ENCODE measurements at places on chromosomes 5 and 9. TPM values are rescaled to one million over a fixed set of nuclear protein-coding genes. Genes with fewer than 3 reads are reported as not detected.

DNA sequence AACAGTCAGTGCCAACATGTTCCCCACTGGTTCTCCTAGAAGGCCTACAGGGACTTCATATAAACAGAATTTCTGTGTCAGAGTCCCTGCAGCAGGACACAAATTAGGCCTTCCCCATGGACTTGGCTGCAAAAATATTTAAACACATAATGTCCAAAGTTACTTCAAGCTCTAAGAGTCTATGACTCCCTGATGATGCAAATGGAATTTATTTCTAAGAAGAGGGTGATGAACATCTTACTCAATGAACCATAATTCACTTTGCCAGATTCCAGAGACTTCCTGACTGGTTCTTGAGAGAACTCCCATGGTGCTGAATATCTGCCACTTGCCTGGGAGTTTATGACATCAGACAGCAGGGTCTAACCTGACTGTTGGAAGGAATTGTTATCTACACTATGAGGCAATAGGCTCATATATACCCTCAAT is 32.7 kb upstream of the ADRA1B start:
- no peak for DNase-seq

Gene TBC1D2
- total RNA-seq, result 7.4 TPM

DNA sequence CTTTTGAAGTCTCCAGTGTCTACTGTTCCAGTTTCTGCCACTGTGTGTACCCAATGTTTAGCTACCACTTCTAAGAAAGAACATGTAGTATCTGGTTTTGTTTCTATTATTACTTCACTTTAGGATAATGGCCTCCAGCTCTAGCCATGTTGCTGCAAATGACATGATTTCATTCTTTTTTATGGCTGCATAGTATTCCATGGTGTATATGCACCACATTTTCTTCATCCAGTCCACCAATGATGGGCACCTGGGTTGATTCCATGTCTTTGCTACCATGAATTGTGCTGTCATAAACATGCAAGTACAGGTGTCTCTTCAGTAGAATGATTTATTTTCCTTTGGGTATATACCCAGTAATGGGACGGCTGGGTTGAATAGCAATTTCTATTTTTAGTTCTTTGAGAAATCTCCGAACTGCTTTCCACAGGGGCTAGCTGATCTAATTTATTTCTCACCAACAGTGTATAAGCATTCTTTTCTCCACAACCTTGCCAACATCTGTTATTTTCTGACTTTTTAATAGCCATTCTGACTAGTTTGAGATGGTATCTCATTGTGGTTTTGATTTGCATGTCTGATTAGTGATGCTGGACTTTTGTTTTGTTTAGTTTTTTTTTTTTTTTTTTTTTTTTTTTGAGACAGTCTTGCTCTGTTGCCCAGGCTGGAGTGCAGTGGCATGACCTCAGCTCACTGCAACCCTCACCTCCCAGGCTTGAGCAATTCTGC is 68.9 kb downstream of the WDR41 start:
- no peak for DNase-seq

DNA sequence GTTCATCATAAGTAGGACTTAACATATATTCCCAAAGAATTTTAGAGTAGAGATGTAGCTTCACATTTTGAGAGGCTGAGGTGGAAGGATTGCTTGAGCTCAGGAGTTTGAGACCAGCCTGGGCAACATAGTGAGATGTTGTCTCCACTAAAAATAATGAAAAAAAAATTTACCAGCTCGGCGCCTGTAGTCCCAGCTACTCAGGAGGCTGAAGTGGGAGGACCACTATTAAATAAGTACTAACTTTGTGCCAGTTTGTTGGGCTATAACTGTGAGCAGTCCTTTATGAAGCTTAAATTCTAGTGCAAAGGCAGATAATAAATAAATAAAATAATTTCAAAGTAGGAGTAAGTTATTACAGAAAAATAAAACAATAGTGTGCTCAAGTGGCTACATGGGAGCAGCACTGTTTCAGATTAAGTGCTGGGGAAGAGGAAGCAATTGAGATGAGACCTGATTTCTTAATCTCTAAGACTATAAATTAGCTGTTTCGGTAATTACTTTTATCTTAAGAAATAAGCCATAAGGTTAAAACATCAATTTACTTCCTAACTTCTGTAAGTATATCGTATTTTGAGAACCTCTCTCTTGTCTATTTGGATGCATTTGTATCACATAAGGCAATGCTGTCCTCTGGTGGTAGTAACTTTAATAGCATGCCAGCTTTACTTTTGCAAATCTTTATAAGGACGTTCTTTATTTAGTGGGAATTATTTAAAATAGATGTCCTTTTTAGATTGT is 98.9 kb downstream of the CSNK1G3 start:
- no peak for DNase-seq

GRCh38 chr9:23775549-23775948 is 50.5 kb downstream of the ELAVL2 start:
- no peak for DNase-seq

Gene SLC6A3
- 0.46 TPM for total RNA-seq

GRCh38 chr5:65015767-65016166 is 247.0 kb downstream of the CWC27 start:
- no peak for DNase-seq

- no peak for DNase-seq
Observed at GRCh38 chr9:90469435-90469834, 173.2 kb downstream of the DIRAS2 start.

DNA sequence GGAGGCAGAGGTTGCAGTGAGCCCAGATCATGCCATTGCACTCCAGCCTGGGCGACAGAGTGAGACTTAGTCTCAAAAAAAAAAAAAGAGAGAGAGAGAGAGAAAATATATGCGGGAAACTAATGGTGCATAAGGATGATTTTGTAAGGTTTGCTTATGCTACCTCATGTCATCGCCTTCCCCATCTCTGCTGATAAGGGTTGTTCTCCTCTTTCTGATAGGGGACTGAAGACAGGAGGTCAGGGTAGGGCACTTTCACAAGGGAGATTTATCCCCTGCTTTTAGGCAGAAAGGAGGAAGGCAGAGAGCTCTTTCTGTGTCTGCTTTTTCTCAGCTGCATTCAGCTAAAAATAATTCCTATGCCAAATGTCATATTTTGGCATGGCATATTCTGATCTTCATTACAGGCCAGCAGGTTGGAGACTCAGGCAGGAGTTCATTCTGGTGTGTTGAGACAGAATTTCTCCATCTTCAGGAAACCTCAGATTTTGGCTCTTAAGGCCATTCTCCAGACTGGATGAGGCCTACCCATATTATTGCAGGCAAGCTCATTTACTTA is 220.2 kb downstream of the AUH start:
- no peak for DNase-seq

- DNase-seq, result no peak
Observed at GRCh38 chr9:28883234-28883633, 1310.0 kb upstream of the C9orf72 start.

DNA sequence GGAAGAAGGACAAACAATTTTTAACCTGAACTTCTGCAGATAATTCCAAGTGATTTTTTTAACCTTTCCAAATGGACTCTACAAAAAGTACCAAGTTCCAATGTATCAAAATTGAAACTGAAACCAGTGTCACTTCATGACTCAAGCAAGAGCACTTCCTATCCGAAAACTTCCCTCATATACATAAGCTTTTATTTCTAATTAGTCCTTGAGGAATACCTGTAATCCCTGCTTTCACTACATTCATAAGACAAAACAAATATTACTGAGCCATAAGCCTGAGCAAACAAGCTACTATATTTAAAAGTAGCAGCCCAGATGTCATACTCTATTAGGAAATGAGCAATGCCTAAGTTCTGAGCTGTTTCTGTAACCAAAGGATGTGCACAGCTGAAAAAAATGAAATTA is 224.4 kb downstream of the EBF1 start:
- DNase-seq, result no peak

Gene QRFP
- total RNA-seq, result not detected

DNA sequence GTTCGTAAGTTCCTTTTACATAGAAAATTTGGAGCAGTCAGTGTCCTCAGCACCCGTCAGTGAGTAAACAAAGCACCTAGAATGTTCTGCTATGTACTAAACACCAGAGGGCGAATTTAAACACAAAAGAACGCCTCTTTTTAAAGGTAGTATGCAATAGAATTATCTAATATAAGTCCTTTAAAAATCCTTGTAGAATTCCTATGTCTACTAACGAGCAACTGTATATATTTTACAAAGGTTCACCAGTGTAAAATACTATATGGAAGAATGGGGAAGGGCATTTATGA is 499 bp upstream of the TMEM232 start:
- no peak for DNase-seq

- no peak for DNase-seq
Observed at GRCh38 chr9:82082563-82082962, 94.0 kb downstream of the SPATA31D1 start.
